ENCODE measurements at places on chromosomes 16 and 17. TPM values are rescaled to one million over a fixed set of nuclear protein-coding genes. Genes with fewer than 3 reads are reported as not detected.
A peak's percentile ranks its signal among the peaks of the same experiment; 100 is the strongest.

Gene SLC5A10
- not detected for total RNA-seq

Gene TBC1D3G
- not detected for total RNA-seq

Gene OR3A3
- not detected for total RNA-seq

Gene GPR179
- 0.10 TPM for total RNA-seq

Gene ARL17A
- 14.7 TPM for total RNA-seq

Gene RNF112
- total RNA-seq: 0.86 TPM

Gene TP53I13
- total RNA-seq: 54.2 TPM

Gene USP7
- 154 TPM for total RNA-seq

Gene HOXB3
- 2.6 TPM for total RNA-seq

DNA sequence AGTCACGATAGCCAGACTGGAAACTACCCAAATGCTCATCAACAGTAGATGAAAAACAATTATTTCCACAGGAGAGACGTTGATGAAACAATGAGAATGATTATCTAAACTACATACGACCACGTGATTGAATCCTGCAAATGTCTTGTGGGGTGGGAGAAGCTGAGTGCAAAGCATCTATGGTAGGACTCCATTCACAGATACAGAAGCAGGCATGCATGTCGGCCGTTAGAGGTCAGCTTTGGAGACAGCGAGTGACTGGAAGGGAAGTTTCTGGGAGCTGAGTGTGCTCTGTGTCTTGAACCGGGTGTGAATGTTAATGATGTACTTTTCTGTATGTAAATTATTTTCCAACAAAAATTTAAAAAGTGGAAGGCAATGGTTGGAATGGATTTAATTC is 71.5 kb upstream of the DNAJA2 start:
- H3K27me3 ChIP-seq: no peaks in the 10 kb centered on the region
- H3K4me3 ChIP-seq: no peak overlapping the region
- H3K27ac ChIP-seq: no peak overlapping the region
- H3K36me3 ChIP-seq: no peaks in the 10 kb centered on the region

GRCh38 chr17:68512960-68513474 is 787 bp downstream of the PRKAR1A start:
- peak overlapping the region; percentile 96 for H3K27ac ChIP-seq
- peak; percentile 26 for DNase-seq
- peak overlapping the region; percentile 98 for H3K4me3 ChIP-seq
- H3K4me1 ChIP-seq: peaks cover 44% of the 10 kb centered on the region
- peaks cover 36% of the 10 kb centered on the region for H3K36me3 ChIP-seq
- no peaks in the 10 kb centered on the region for H3K27me3 ChIP-seq

DNA sequence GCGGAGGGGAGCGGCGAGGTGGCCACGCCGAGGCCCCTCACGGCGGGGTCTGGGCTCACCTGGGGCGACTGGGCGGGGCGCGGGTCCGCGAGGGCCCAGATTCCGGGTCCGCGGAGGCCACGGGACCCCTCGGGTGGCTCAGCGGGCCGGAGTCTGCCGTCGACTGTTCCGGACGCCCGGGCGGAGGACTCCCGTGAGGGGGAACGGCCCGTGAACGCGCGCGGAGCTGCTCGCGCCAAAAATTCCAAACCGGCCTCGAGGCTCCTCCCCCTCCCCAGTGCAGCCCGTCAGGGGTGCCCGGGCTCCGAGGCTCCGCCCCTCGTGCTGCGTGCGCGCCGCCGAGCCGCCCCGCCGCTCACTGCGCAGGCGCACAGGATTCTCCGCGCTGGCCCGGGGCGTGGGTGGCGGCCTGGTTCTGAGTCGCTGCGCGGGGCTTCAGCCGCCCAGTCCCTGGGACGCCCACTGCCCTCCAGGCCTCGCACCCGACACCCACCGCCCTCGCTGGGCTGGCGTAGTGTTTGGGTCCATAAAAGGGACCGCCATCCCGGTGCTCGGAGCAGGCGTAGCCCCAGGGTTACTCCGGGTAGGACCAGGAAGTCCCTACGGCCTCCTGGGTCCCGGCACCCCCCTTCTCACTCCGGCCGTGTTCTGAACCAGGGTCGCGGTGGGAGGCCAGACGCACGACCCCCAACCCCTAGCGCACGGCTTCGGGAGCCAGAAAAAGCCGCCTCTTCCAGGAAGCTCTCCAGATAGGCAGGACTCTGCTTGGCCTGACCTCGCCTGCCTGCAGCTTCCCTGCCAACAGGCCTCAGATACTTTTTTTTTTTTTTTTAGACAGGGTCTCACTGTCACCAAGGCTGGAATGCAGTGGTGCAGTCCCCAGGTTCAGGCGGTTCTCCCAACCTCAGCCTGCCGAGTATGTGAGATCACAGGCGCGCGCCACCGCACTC is at the start of gene PKMYT1:
Gene PKMYT1 (minus strand): TSS at position 220 of the 950 bp plus-strand sequence. CDS start 789 bp downstream, outside the sequence.
- DNase-seq: peak; percentile 96
- H3K4me1 ChIP-seq: peaks cover 15% of the 10 kb centered on the region
- H3K4me3 ChIP-seq: peak within 1 kb of the TSS; percentile 87

DNA sequence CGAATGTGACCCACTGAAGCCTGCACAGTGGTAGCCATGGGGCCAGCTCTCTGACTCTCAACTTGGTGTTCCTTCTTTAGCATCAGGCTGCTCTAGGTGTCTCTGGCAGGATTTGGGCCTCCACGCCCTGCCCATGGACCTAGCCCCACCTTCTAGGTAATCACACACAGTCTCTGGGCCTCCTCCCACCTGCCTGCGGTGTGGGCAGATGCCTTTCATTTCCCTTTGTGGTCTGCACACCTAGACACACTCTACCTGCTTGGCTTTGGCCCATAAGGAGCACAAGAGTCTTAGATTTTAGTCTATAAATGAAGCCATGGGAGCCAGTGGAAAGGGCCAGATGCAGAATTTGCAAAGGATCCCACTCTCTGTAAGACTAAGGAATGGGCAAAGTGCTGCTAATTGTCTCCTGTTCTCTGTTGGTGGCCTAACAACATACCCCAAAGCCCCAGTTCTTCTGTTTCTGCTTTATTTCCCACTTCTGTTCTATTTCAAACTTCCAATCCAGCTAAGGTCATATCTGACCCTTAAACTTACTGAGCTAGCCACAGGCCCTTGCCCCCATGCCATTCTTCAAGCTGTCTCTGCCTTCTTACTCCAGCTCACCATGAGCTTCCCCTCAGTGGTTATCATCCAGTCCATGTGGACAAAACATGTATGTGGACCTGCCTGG is 7.2 kb upstream of the MFSD6L start:
- peaks cover 10% of the 10 kb centered on the region for H3K36me3 ChIP-seq
- H3K27ac ChIP-seq: no peak overlapping the region
- DNase-seq: no peak
- peaks cover 6% of the 10 kb centered on the region for H3K4me1 ChIP-seq

DNA sequence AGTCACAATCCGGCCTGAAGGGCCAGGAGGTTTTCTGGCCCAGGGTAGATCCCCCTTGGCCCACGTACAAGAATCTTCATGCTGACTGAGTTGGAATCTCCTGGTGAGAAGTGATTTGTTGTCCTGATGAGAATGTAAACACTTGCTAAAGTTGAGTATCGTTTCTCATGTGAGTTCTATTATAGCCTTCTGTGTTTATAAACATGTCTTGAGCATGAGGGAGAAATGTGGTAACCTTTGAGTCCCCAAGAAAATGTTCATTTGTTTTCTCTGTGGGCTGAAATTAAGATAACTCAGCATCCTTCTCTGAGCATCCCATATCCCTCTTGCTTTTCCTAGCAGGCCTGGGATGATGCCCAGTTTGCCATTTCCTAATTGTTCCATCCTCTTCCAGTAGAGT is 204.8 kb downstream of the FTO start:
- H3K36me3 ChIP-seq: no peaks in the 10 kb centered on the region
- H3K4me3 ChIP-seq: no peak overlapping the region
- DNase-seq: no peak
- H3K4me1 ChIP-seq: peaks cover 9% of the 10 kb centered on the region
- no peak overlapping the region for H3K27ac ChIP-seq

- H3K27me3 ChIP-seq: no peaks in the 10 kb centered on the region
- no peak for DNase-seq
- H3K36me3 ChIP-seq: no peaks in the 10 kb centered on the region
- H3K4me1 ChIP-seq: peaks cover 3% of the 10 kb centered on the region
Observed at GRCh38 chr16:29315046-29315445, 91.5 kb downstream of the NPIPB11 start.

- peaks cover 55% of the 10 kb centered on the region for H3K4me1 ChIP-seq
- H3K4me3 ChIP-seq: peak overlapping the region; percentile 64
- H3K36me3 ChIP-seq: peaks cover 4% of the 10 kb centered on the region
- H3K27me3 ChIP-seq: peaks cover 19% of the 10 kb centered on the region
- no peak for DNase-seq
Observed at GRCh38 chr17:36088670-36089338, 1.1 kb downstream of the CCL3 start.

GRCh38 chr16:75224306-75225082 is 5.7 kb downstream of the CTRB1 start:
- no peaks in the 10 kb centered on the region for H3K36me3 ChIP-seq
- H3K27ac ChIP-seq: no peak overlapping the region
- peaks cover 5% of the 10 kb centered on the region for H3K4me1 ChIP-seq
- H3K4me3 ChIP-seq: no peak overlapping the region
- peaks cover 2% of the 10 kb centered on the region for H3K27me3 ChIP-seq

- no peak overlapping the region for H3K27ac ChIP-seq
- H3K4me3 ChIP-seq: no peak overlapping the region
- DNase-seq: no peak
- peaks cover 2% of the 10 kb centered on the region for H3K27me3 ChIP-seq
Observed at GRCh38 chr16:72922714-72923113, 125.2 kb downstream of the ZFHX3 start.

DNA sequence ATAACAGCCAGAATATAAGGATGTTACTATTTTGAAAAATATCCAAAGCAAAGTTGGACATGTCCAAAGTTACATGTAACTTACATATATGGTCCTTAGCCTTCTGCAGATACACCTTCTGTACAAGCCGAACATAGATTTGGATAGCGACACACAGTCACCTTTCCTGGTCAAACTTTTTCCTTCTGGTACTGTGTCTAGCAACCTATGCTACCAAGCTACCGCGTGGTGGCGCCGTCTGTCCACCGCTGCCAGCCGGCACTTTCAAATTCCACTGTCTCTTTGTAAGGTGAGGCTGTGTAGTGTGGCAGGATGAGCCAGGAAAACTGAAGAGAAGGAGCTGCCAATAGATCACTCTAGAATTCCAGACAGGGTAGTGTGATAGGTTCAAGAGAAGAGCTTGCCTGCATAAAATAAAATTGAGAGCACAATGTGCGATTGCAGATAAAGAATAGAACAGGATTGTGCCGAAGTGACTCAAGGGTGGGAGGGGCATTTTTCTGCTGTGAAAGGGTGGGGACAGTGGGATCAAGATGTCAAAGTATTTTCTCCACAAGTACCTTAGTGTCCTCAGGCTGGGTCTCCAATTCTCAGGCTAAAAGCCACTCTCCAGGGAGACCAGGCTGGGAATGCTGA is 366.9 kb downstream of the SLC39A11 start:
- H3K27me3 ChIP-seq: no peaks in the 10 kb centered on the region
- H3K4me3 ChIP-seq: no peak overlapping the region
- no peaks in the 10 kb centered on the region for H3K36me3 ChIP-seq
- peak; percentile 71 for DNase-seq

DNA sequence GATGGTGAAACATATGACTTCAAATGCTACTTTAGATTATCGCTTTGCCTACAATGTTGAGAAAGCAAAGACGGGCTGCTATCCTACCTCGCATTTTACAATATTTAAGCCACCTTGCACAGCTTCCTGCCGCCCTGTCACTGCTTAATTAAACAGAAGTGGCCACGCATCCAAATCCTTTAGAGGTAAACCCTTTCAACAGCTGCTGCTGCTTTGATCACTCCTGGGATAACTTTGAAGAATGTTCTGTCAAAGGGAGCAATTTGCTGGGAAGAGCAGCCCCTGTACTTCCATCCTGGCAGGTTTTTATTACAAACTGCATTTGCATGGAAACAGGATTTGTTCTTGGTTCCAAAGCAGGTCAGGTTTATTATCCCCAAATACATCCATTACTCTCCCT is 24.2 kb upstream of the SSTR2 start:
- no peak for DNase-seq
- H3K4me1 ChIP-seq: peaks cover 14% of the 10 kb centered on the region
- H3K27me3 ChIP-seq: peaks cover 4% of the 10 kb centered on the region
- H3K36me3 ChIP-seq: peaks cover 3% of the 10 kb centered on the region

DNA sequence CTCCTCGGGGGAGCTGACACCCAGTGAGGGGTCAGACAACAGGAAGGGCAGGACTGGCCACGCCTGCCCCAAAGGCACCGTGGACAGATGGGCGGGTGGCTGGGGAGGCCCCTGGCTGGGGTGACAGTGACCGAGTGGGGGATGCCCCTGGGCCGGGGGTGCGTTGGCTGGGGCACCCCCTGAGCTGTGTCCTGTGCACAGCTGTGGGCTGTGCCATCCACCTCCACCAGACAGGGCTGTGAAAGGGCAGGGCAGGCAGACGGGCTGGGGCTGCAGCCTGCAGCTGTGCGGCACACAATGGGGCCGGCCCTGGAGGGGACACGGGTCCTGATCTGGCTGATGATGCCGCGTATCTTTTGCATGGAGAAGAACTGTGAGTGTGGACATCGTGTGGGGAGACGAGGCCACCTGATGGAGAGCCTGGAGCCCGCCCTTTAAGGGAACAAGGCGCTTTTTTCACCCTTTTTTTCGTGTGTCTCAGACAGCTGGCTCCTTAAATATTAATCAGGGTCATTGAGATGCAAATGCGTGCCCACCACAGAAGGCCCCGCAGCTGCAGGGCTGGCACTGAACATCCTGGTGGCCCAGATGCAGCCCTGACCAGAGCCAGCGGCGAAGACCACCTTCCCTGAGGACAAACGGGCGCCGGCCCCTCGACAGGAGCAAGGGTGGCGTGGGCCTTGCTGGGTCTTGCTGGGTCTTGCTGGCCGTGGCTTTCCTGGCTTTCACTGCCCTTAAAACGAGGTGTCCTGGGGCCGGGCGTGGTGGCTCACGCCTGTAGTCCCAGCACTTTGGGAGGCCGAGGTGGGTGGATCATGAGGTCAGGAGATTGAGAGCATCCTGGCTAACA is 42.4 kb upstream of the GNG13 start:
- no peaks in the 10 kb centered on the region for H3K27me3 ChIP-seq
- no peaks in the 10 kb centered on the region for H3K36me3 ChIP-seq
- no peaks in the 10 kb centered on the region for H3K4me1 ChIP-seq
- no peak overlapping the region for H3K27ac ChIP-seq
- no peak for DNase-seq
- H3K4me3 ChIP-seq: no peak overlapping the region

- no peak for DNase-seq
- H3K36me3 ChIP-seq: peaks cover 13% of the 10 kb centered on the region
Observed at GRCh38 chr16:47182318-47182717, 38.6 kb upstream of the NETO2 start.

- H3K36me3 ChIP-seq: peaks cover 13% of the 10 kb centered on the region
- H3K27me3 ChIP-seq: no peaks in the 10 kb centered on the region
- peaks cover 29% of the 10 kb centered on the region for H3K4me1 ChIP-seq
- DNase-seq: peak; percentile 87
- peak within 1 kb of the TSS; percentile 78 for H3K27ac ChIP-seq
- peak within 1 kb of the TSS; percentile 79 for H3K4me3 ChIP-seq
Observed at GRCh38 chr17:82418001-82418986, at the start of the genes HEXD and OGFOD3. HEXD (plus strand) TSS chr17:82418347; CDS start chr17:82419800, 1,453 bp downstream. OGFOD3 (minus strand) TSS chr17:82418586; CDS start chr17:82418485, 101 bp downstream.
